ENCODE measurements at places on chromosomes 13 and 19. TPM values are rescaled to one million over a fixed set of nuclear protein-coding genes. Genes with fewer than 3 reads are reported as not detected.

DNA sequence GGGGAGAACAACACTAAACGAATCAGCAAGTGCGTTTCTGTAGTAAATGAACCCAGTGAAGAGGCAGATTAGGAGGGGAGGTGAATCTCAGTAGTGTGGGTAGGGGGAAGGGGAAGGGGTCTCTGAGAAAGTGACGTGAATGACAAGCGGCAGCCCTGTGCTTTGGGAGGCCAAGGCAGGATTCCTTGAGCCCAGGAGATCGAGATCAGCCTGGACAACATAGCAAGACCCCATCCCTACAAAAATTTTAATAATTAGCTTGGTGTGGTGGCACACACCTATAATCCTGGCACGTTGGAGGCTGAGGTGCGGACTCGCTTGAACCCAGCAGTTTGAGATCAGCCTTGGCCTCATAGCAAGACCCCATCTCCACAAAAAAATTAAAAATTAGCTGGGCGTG, 8.1 kb downstream of the PLK5 start:
- H3K27ac ChIP-seq: no peak overlapping the region
- no peak for DNase-seq
- peaks cover 6% of the 10 kb centered on the region for H3K27me3 ChIP-seq
- H3K36me3 ChIP-seq: no peaks in the 10 kb centered on the region
- H3K4me3 ChIP-seq: no peak overlapping the region

ZNF415 gene
- total RNA-seq: 4.5 TPM

DNA sequence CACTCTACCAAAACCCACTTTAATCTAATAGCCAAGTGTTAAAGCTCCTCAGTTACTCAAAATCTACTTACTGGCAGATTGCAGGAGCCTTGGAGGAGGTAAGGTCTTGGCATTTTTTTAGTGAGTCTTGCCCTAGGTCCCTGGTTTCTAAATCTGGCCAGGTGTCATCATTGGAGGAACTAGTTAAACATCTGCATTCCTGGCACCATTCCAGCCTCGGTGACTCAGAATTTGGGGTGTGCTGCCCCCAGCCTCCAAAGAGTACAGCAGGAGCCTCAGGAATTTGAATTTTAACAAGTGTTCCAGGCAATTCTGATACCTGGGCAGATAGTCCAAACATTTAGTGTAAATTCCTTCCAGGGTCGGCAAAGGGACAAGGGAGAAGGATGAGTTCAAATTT, 37.4 kb downstream of the KLF5 start:
- H3K36me3 ChIP-seq: no peaks in the 10 kb centered on the region
- no peak overlapping the region for H3K27ac ChIP-seq
- peaks cover 14% of the 10 kb centered on the region for H3K4me1 ChIP-seq
- no peak for DNase-seq
- H3K4me3 ChIP-seq: no peak overlapping the region

CEBPA gene
- total RNA-seq: 0.21 TPM

- H3K4me3 ChIP-seq: no peak overlapping the region
- H3K4me1 ChIP-seq: no peaks in the 10 kb centered on the region
- H3K27me3 ChIP-seq: no peaks in the 10 kb centered on the region
- peaks cover 6% of the 10 kb centered on the region for H3K36me3 ChIP-seq
- H3K27ac ChIP-seq: no peak overlapping the region
- DNase-seq: no peak
Observed at GRCh38 chr19:1163283-1163933, 10.7 kb downstream of the SBNO2 start.

DNA sequence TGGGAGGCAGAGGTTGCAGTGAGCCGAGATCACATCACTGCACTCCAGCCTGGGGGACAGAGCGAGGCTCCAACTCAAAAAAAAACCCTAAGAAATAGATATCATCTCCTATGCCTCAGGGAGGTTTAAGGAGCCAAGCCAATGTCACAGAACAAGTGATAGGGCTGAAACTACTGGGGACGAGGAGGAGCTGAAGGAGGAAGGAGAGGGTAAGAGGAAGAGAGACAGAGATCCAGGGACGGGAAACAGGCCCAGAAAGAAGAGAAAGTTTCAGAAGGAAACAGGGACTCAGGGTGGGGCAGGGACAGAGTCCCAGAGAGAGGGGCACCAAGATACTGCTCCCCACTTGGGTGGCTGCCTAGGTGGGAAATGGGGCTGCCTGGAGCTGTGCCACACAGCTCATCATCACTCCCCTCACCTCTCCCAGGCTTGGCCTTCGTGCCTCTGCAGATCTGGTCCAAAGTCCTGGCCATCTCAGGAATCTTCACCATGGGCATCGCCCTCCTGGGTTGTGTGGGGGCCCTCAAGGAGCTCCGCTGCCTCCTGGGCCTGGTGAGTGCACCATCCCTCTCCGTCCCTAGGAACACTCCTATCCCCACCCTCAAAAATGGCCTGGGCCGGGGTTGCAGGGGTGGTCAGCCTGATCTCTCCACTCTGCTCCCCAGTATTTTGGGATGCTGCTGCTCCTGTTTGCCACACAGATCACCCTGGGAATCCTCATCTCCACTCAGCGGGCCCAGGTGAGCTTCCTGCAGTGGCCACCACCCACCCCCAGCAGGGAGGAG, 1.5 kb downstream of the CD37 start:
- peaks cover 6% of the 10 kb centered on the region for H3K36me3 ChIP-seq
- no peak overlapping the region for H3K27ac ChIP-seq
- H3K27me3 ChIP-seq: peaks cover 19% of the 10 kb centered on the region
- H3K4me1 ChIP-seq: no peaks in the 10 kb centered on the region
- no peak overlapping the region for H3K4me3 ChIP-seq
- DNase-seq: no peak

DNA sequence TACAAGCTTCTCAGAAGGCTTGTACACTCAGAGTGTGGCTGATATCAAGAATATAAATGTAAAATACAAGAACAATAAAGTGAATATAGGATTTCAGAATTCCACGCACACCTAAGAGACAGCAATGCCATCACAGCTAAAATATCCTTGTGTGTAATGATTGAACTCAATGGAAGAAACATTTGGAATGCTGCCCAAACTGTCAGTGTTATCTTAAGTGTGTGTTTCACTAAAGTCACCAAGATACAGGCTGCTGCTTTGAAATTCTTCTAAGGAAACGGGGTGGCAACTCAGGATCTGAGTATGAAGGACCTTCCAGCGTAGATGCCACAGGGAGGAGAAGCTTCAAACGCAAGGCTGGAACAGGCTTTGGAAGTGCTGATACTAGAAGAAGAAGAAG, 86.8 kb downstream of the SGCG start:
- H3K27me3 ChIP-seq: peaks cover 8% of the 10 kb centered on the region
- H3K36me3 ChIP-seq: no peaks in the 10 kb centered on the region
- no peak overlapping the region for H3K27ac ChIP-seq
- H3K4me1 ChIP-seq: no peaks in the 10 kb centered on the region
- no peak overlapping the region for H3K4me3 ChIP-seq

DNA sequence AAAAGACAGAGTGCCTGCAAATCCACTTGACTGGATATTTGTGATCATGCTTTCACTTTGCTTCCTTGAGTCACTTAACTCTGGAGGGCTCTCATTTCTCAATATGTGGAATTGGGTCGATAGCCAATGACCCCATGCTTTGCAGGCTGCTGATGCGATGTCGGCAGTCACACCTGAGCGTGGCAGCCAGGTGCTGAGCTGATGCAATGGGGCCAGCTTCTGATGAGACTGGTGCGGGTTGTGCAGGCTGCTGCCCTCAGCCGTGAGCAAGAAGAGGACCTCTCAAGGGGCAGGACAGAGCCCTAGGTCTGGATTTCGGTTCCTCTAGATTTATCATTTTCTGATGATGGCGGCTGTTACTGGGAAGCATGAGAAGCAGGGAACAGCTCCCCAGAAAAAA, 334.1 kb downstream of the TEX29 start:
- no peak for DNase-seq
- no peaks in the 10 kb centered on the region for H3K4me1 ChIP-seq
- H3K4me3 ChIP-seq: no peak overlapping the region
- no peak overlapping the region for H3K27ac ChIP-seq

- no peaks in the 10 kb centered on the region for H3K4me1 ChIP-seq
- DNase-seq: no peak
- H3K36me3 ChIP-seq: no peaks in the 10 kb centered on the region
- no peak overlapping the region for H3K27ac ChIP-seq
Observed at GRCh38 chr19:30235946-30236345, 136.2 kb upstream of the ZNF536 start.

GRCh38 chr19:46386151-46386550, 27.2 kb downstream of the CCDC8 start:
- no peak overlapping the region for H3K4me3 ChIP-seq
- peaks cover 36% of the 10 kb centered on the region for H3K36me3 ChIP-seq
- H3K27me3 ChIP-seq: peaks cover 3% of the 10 kb centered on the region
- no peak overlapping the region for H3K27ac ChIP-seq
- peaks cover 3% of the 10 kb centered on the region for H3K4me1 ChIP-seq
- no peak for DNase-seq

MBD3L2 gene
- not detected for total RNA-seq

DNA sequence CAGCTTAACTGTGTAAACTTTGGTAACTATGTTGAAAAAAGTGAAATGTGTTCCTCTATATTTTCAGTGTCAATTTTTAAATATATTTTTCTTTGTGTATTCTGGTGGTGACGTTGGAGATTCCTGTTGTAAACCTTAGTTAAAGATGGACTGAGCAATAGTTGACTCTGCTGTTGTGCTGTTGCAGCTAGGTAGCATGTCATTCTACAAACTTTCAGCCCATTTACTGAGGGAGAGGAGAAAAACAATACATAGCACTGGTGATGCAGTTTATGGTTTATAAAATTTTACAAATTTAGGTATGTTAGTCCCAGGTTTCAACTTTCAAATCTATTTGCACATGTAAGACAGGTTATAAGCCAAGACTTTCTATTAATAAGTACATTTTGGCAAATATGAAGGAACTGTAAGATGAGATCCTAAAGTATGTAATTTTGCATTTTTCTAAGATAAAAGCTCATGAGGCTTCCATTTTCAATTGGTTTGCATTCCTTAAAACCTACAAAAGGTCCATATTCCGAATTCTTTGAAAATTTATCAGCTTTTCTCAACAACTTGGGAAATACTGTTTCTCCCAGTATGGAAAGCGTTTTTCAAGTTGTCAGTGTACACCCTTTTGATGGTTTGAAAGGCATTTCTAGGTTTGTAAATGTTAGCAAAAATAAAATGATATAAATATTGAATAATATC, 1.5 kb downstream of the NDFIP2 start:
- peak overlapping the region; percentile 96 for H3K4me3 ChIP-seq
- peaks cover 20% of the 10 kb centered on the region for H3K36me3 ChIP-seq
- DNase-seq: peak; percentile 33
- peaks cover 63% of the 10 kb centered on the region for H3K4me1 ChIP-seq
- H3K27ac ChIP-seq: peak overlapping the region; percentile 91
- H3K27me3 ChIP-seq: peaks cover 2% of the 10 kb centered on the region

TPTE2 gene
- total RNA-seq: not detected

DNA sequence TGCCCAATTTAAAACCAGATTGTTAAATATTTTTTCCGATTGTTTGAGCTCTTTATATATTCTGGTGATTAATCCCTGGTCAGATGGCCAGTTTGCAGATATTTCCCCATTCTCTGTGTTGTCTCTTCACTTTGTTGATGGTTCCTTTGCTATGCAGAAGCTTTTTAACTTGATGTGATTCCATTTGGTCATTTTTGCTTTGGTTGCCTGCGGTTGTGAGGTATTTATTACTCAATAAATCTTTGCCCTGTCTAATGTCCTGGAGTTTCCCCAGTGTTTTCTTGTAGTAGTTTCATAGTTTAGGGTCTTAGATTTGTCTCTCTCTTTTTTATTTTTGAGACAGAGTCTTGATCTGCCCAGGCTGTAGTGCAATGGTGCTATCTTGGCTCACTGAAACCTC, 23.8 kb upstream of the LMO7 start:
- H3K27ac ChIP-seq: no peak overlapping the region
- DNase-seq: no peak
- peaks cover 29% of the 10 kb centered on the region for H3K4me1 ChIP-seq
- H3K4me3 ChIP-seq: no peak overlapping the region
- H3K27me3 ChIP-seq: no peaks in the 10 kb centered on the region
- H3K36me3 ChIP-seq: peaks cover 52% of the 10 kb centered on the region

GRCh38 chr13:19759669-19760068, 23.1 kb downstream of the PSPC1 start:
- no peaks in the 10 kb centered on the region for H3K27me3 ChIP-seq
- H3K4me1 ChIP-seq: peaks cover 28% of the 10 kb centered on the region
- H3K36me3 ChIP-seq: peaks cover 40% of the 10 kb centered on the region

DNA sequence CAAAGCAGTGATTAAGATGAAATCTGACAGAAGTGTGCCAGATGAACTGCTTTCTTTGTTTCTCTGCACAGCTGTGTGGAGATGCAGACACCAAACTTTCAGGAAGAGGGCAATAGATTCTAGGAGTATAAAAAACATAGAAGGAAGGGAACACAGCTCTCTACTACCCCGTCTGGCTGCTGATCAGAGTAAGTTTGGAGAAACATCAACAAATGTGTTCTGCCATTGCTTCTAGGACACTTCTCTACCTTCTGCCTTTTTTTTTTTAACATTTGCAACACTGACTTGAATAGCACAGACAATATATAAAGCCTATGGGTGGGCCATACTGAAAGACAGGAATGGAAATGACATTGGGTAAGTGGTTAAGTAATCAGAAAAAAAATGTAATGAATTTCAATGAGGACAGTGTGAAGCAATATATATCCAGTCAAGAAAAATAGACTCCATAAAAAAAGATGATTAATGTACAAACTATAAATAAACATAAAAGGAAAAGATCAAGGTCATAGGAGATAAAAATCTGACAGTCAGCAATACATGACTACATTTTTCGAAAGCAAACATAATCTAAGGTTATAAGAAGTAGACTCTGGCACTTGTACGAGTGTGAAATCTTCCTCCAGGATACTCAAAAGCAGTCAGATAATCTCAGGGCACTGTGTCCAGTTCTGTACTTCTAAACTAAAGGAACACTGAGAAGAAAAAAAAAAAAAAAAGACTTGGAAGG, 21.4 kb downstream of the NUFIP1 start:
- peaks cover 23% of the 10 kb centered on the region for H3K4me1 ChIP-seq
- H3K36me3 ChIP-seq: peaks cover 25% of the 10 kb centered on the region
- no peaks in the 10 kb centered on the region for H3K27me3 ChIP-seq
- DNase-seq: peak; percentile 15

- H3K27ac ChIP-seq: no peak overlapping the region
- no peak overlapping the region for H3K4me3 ChIP-seq
- no peaks in the 10 kb centered on the region for H3K36me3 ChIP-seq
- H3K27me3 ChIP-seq: no peaks in the 10 kb centered on the region
- peaks cover 11% of the 10 kb centered on the region for H3K4me1 ChIP-seq
Observed at GRCh38 chr19:27974082-27974513, 1238.9 kb downstream of the UQCRFS1 start.

KIR3DL2 gene
- not detected for total RNA-seq

- peak; percentile 93 for DNase-seq
- no peaks in the 10 kb centered on the region for H3K27me3 ChIP-seq
- peak overlapping the region; percentile 34 for H3K4me3 ChIP-seq
- peaks cover 74% of the 10 kb centered on the region for H3K4me1 ChIP-seq
- H3K36me3 ChIP-seq: no peaks in the 10 kb centered on the region
Observed at GRCh38 chr13:74770361-74770760, 636.2 kb upstream of the KLF12 start.
